ENCODE measurements at places on chromosomes 7 and 10. TPM values are rescaled to one million over a fixed set of nuclear protein-coding genes. Genes with fewer than 3 reads are reported as not detected.

GRCh38 chr10:116168329-116168728, 104.7 kb downstream of the GFRA1 start:
- peaks cover 14% of the 10 kb centered on the region for H3K36me3 ChIP-seq
- no peak for DNase-seq
- peaks cover 77% of the 10 kb centered on the region for H3K4me1 ChIP-seq
- H3K4me3 ChIP-seq: no peak overlapping the region
- no peak overlapping the region for H3K27ac ChIP-seq

GRCh38 chr10:109308971-109309370, 614.3 kb downstream of the XPNPEP1 start:
- DNase-seq: no peak
- no peaks in the 10 kb centered on the region for H3K4me1 ChIP-seq
- no peak overlapping the region for H3K27ac ChIP-seq
- H3K4me3 ChIP-seq: no peak overlapping the region

DNA sequence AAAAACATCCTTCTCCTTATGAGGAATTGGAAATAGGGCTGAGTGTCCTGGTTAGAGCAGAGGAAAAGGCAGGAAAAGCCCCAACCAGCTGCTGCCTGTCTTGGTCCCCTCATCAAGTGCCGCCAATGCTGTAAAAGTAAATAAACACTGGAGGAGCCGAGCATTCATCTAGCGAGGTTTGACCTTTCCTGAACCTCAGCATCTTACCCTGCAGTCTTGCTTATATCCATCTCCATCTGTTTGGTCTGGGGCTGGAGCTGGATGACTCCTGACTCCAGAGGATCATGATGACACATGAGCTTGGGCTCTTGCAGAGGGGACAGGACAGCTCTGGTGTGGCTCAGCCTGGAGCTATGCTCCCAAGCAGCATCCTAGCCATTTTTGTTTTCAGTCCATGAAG, 501.1 kb downstream of the TNS3 start:
- H3K4me1 ChIP-seq: no peaks in the 10 kb centered on the region
- no peak overlapping the region for H3K27ac ChIP-seq
- DNase-seq: no peak
- no peaks in the 10 kb centered on the region for H3K36me3 ChIP-seq

GRCh38 chr10:123567984-123568739, 98.0 kb upstream of the GPR26 start:
- peaks cover 4% of the 10 kb centered on the region for H3K36me3 ChIP-seq
- no peak for DNase-seq
- no peak overlapping the region for H3K4me3 ChIP-seq

DNA sequence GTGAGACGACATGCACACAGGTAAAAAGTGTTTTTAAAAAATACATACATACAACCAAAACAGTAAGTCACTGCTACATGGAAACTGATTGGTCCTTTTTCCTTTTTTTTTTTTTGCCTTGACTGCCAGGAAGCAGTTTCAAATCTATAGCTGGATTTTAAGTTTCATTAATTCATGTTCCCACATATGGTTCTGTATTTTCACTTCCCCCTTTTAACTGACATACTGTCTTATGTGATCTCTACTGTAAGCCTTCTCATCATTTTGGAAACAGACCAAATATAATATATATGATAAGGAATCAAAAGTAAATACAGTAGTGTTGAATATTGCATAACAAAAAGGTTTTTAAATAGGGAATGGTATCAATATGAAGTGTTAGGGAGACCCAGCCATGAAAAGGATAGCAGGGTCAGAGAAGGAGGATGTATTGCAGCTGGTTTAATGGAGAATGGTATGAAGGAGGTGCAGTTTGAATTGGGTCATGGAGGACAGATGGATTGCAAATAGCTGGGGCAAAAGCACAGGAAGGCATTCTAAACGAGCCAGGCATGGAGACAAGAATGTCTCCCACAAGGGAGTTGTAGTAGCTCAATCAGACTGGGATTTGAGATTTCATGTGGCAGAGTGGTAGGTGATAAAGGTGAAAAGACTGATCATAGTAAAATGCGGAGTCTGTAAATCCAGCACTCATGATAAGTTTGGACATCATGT, 5.4 kb downstream of the CAV1 start:
- peaks cover 5% of the 10 kb centered on the region for H3K4me1 ChIP-seq
- H3K27ac ChIP-seq: no peak overlapping the region
- peaks cover 6% of the 10 kb centered on the region for H3K27me3 ChIP-seq
- DNase-seq: no peak
- H3K36me3 ChIP-seq: no peaks in the 10 kb centered on the region

DNA sequence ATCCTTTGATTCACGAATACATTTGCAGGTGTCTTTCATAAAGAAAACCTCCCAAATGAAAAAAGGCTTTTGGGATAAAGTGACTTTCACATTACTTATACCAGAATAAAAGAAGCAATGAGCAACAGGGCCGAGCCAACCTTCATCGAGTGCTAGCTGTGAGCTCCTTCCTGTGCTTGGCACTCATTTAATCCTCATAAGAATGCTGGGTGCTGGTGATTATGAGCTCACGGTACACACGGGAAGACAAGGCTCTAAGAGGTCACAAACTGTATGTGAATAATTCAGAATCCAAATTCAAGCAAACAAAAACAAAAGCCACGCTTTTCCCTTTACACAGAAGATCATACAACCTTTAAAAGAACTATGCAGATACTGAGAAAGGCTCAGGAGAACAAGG, 156.2 kb downstream of the COBL start:
- no peaks in the 10 kb centered on the region for H3K27me3 ChIP-seq
- no peaks in the 10 kb centered on the region for H3K36me3 ChIP-seq
- peaks cover 14% of the 10 kb centered on the region for H3K4me1 ChIP-seq
- H3K27ac ChIP-seq: no peak overlapping the region
- no peak for DNase-seq

DNA sequence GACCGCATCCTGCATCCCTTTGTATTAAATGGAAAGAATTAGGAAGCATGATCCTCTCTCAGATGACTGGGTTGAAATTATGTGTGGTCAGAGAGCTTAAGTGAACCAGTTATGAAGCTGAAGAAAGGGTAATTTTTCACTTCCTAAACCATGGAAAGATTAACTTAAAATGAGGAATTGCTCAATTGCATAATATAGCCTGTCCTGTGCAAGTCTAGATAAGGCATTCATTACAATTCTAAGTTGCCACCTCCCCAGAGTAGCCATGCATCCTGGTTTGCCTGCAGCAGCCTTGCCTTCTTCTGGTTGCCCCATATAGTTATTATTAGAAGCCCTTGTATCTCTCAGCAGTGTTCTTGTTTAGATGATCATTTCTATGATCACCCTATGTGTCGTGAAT, 45.3 kb downstream of the STARD3NL start:
- no peak for DNase-seq
- H3K27me3 ChIP-seq: no peaks in the 10 kb centered on the region
- H3K36me3 ChIP-seq: no peaks in the 10 kb centered on the region
- H3K4me3 ChIP-seq: no peak overlapping the region

DNA sequence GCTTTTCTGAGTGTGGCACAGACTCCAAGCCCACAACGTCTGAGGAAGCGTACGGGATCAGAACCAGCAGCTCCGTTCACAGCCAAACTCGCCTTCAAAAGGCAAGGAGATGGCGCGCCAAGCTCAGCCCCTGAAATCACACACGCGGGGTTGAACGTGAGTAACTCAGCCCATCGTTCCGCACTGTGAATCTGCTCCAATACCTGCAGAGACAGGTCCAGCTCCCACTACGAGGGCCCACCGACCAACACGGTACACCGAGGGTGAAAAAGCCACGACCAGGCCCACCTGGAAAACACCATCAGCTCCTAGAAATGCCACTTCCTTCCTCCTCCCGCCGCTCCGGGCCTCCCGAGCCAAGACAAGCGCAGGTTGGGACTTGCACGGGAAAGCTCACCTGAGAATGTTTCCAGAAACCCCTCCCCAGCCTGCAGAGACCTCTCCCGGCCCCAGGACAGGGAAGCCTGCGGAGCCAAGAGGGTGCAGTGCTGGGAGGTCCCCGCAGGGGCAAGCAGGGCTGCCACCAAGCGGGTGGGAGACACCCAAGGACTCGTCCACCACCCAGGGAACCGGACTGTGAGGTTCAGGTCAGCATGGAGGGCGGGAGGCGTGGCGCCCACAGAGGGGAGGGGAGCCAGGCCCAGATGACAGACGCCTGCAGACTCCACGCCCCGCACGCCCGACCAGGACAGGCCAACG, 93.9 kb upstream of the PDGFA start:
- H3K27me3 ChIP-seq: peaks cover 12% of the 10 kb centered on the region
- peaks cover 4% of the 10 kb centered on the region for H3K4me1 ChIP-seq
- peaks cover 6% of the 10 kb centered on the region for H3K36me3 ChIP-seq
- DNase-seq: peak; percentile 7
- H3K27ac ChIP-seq: no peak overlapping the region

GRCh38 chr10:86670876-86671275, 2.6 kb downstream of the LDB3 start:
- peaks cover 63% of the 10 kb centered on the region for H3K4me1 ChIP-seq
- peak overlapping the region; percentile 46 for H3K4me3 ChIP-seq
- peaks cover 37% of the 10 kb centered on the region for H3K27me3 ChIP-seq
- peak overlapping the region; percentile 64 for H3K27ac ChIP-seq
- no peak for DNase-seq

DNA sequence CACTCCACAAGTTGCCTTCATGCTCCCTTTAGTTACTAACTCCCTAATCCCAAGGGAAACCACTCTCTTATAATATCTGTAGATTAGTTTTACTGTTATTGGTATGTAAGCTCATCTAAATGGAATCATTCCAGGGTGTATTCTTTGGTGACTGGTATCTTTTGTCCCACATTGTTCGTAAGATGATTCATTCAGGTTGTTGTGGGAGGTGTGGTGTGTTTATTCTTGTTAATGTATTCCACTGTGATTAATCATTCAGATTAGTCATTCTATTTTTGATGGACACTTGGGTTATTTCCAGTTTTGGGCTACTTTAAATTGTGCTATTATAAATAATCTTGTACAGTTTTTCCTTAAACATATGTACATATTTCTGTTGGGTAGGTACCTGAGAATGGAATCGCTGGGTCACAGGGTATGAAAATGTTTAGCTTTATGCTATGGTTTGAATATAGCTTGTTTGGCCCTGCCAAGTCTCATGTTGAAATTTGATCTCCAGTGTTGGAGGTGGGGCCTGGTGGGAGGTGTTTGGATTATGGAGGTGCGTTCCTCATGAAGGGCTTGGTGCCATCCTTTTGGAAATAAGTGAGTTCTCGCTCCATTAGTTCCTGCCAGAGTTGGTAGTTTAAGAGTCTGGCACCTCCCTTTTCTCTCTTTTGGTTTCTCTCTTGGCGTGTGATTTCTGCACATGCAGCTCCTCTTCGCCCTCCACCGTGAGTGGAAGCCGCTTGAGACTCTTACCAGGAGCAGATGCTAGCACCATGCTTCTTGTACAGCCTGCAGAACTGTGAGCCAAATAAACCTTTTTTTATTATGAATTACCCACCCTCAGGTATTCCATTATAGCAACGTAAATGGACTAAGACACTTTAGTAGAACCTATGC, 13.8 kb downstream of the BTRC start:
- no peaks in the 10 kb centered on the region for H3K36me3 ChIP-seq
- no peak overlapping the region for H3K4me3 ChIP-seq
- no peak for DNase-seq
- H3K27me3 ChIP-seq: peaks cover 2% of the 10 kb centered on the region

- no peaks in the 10 kb centered on the region for H3K36me3 ChIP-seq
- no peak overlapping the region for H3K4me3 ChIP-seq
- DNase-seq: no peak
- H3K4me1 ChIP-seq: no peaks in the 10 kb centered on the region
- H3K27me3 ChIP-seq: no peaks in the 10 kb centered on the region
Measured at GRCh38 chr7:93551063-93551895, 23.2 kb downstream of the CALCR start.

- no peak overlapping the region for H3K4me3 ChIP-seq
- no peaks in the 10 kb centered on the region for H3K36me3 ChIP-seq
- H3K27ac ChIP-seq: no peak overlapping the region
- DNase-seq: peak; percentile 23
Measured at GRCh38 chr10:132449051-132449810, 52.2 kb downstream of the PWWP2B start.

- H3K27me3 ChIP-seq: peaks cover 2% of the 10 kb centered on the region
- no peak overlapping the region for H3K4me3 ChIP-seq
- no peaks in the 10 kb centered on the region for H3K36me3 ChIP-seq
- peaks cover 13% of the 10 kb centered on the region for H3K4me1 ChIP-seq
- no peak for DNase-seq
Measured at GRCh38 chr7:91553410-91553895, 289.2 kb downstream of the FZD1 start.

DNA sequence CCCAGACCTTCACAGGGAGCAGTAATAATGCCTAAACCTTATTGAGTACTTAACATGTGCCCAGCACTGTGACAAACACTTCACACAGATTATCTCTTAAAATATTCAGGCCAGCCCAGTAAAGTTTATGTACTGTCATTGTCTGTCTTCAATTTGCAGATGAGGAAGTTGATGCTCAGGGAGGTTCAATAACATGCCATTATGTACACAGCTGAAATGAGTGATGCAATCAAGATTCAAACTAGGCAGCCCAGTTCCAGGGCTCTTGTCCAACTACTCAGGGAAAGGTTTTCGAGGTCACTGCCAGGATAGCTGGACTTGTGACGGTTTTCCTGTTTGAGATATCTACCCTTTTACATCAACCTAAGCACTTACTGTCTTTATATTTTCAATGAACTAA, 56.1 kb downstream of the AUTS2 start:
- no peaks in the 10 kb centered on the region for H3K36me3 ChIP-seq
- H3K4me3 ChIP-seq: peak overlapping the region; percentile 6
- DNase-seq: no peak
- H3K27ac ChIP-seq: peak overlapping the region; percentile 56
- H3K4me1 ChIP-seq: peaks cover 57% of the 10 kb centered on the region

DNA sequence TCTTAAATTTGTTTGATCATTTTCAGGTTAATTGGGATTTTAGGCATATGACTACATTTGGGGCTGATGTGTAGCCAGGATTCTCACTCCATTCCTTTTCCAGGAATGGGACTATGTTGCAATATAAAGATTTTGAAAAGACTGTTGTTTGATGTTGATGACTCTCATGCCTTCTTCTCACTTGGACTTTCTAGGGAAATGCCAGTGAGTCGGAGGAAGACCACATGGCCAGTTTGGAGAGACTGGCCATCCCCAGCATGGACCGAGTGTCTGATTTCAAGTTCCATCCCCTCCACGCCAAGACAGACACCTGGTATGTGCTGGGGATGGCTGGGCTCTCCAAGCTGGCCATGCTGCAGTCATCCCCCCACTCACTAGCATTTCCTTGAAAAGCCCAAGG, 5.5 kb downstream of the IGFBP3 start:
- H3K4me3 ChIP-seq: no peak overlapping the region
- no peak overlapping the region for H3K27ac ChIP-seq
- H3K4me1 ChIP-seq: peaks cover 2% of the 10 kb centered on the region
- DNase-seq: no peak

Gene DBF4
- total RNA-seq: 23.7 TPM

Gene MBLAC1
- 3.3 TPM for total RNA-seq

Measured in glutamatergic neuron (in vitro differentiated cells).